ENCODE measurements at places on chromosomes 16 and 17.

DNA sequence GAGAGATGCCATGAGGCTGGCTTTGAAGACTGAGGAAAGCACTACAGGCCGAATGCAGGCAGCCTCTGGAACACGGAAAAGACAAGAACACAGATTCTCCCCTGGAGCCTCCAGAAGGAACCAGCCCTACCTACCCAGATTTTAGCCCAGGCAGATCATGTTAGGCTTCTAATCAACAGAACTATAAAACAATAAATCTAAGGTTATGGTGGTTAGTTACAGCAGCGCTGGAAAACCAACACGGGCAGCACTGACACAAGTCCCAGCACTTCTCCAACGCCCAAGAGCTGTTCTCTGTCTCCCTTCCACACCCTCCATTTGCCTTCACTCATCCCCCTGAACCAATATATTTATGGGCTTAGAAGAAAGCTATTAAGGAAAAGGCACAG is 7.5 kb downstream of the ANKRD11 start:
- DNase-seq = no peak

- DNase-seq = no peak
Observed at GRCh38 chr17:82788206-82789001, 36.5 kb downstream of the TBCD start.

DNA sequence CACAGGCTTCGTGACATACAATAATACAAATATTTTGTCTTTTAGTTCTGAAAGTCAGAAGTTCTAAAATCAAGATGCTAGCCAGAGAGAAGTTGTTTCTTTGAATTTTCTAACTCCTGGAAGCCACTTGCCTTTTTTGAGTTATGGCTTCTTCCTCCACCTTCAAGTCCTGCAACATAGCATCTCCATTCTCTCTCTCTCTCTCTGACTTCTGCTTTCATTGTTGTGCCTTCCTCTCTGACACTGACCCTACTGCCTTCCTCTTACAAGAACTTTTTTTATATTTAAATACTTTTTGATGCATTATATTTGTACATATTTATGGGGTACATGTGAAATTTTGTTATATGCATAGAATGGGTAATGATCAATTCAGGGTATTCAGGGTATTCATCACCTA is 205.9 kb downstream of the MAP2K6 start:
- DNase-seq = no peak

- DNase-seq = no peak
Observed at GRCh38 chr16:8137606-8138005, 452.7 kb downstream of the TMEM114 start.

DNA sequence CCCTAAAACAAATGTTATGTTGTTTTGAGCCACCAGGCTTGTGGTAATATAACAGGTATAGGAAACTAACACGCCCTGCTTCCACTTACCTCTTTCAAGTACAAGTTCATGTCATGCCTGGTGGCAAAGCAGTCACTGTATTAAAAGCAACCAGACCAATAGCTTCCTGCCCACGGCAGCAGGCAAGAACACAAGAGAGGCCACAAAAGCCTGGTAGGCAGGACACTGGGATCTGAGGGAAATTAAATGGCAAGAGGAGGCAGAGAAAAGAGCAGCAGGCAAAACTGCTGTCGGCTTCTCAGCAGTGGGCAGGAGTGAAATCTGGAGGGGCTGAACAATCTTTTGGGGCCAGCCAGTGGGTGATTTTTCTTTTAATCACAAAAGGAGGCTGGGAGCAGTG is 2.2 kb downstream of the CYTH1 start:
- DNase-seq = no peak

GRCh38 chr17:29443041-29443739 is 53.0 kb downstream of the TAOK1 start:
- DNase-seq = no peak

DNA sequence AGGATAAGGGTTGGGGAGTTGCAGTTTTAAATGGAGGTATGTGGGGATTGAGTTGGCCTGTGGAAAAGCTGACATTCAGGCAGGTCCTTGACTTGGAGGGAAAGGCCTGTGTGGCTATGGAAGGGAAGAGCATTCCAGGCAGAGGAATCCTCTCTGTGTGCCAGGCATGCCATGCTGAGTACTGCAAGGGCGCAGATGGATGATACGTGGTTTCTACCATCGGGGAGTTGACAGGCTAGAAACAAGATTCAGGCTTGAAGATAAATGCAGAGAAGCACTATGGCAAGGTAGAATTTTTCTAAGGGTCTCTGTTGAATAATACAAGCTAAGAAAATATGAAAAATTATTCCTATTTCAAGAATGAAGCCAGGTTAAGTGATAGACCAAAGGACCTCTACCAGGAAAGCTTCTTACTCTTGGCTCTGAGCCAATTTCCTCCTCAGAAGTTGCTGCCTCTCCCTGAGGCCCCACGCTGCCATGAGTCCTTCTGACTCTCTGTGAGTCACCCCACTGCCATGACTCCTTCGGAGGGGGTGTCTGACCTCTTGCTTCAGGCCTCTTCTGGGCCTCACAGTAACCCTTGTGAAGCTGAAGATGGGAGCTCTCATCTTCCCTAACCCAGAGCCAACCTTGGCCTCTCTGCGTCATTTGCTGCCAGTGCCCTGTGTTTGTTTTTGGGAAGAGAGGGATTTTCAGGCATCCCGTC is 75.8 kb downstream of the WNT3 start:
- DNase-seq = peak; percentile 85

DNA sequence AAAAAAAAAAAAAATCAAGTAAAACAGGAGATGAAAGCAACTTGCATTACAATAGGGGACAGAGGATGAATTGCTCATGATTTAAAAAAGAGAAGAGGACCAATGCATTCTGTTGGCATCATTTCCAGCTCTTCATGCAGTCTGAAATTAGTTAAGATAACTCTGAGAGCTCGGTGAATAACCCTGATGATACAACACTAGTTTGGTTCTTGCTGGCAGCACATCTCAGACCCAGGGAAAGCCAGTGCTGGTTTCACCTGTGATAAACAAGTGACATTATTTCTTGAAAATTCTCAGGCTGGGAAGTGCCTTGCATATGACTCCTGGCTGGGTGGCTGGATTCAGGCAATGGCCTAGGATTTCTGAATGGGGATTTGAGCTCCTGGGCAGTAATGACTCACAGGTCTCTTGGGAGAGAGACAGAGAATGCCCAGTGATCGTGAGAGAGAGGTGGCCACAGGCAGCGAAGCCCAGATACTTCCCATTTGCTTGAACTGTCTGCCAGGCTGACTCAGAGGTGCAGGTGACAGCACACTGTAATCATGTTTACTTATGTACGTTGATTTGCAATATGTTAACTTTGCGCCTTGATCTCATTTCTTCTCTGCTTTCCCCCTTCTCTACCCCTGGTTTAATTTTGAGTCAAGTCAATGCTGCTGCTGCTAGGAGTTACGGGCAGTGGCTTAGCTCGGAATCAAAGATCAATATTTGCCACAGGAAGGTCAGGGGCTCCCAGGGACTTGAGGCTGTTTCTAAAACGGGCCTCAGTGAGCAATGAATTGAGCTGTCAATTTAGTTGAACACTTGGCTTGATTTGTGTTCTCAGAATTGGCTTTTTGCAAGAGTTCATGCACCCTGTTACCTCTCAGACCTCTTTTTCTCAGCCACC is 27.1 kb downstream of the ARSG start:
- DNase-seq = peak; percentile 25

- peak; percentile 42 for DNase-seq
Observed at GRCh38 chr17:8105957-8106398, 12.3 kb downstream of the ALOXE3 start.

DNA sequence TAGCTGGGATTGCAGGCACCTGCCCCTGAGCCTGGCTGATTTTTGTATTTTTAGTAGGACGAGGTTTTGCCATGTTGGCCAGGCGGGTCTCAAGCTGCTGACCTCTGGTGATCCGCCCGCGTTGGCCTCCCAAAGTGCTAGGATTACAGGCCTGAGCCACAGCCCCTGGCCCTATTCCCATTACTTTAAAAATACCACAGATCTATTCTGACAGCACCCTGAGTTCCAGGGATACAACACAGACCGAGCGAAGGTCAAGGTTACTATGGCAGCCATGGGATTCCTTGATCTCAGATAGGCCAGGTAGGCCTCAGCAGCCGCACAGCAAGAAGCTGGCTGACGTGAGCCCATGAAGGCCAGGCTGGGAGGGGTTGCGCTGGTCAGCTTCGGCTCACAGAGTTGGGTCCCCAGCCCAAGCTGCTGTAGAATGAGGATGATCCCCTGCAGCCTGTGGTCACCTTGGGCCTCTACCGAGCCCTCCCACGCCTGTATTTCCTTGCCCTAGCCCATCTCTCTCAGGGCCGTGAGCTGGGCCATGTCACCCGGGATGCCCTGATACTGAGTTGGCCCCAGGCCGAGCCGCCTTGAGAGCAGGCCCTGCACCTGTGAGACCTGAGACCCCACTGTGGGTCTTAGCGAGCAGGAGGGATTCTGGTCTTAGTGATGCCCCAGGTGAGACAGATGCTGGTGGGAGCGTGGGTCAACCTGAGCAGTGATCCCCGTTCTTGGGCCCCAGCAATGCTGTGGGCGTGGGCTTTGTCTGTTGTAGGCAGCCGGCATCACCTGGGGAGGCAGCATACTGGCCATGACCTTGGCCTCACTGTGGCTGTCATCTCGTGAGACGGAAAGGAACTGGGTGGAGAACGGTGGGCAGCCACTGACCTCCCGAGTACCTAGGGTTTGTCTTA is 16.9 kb upstream of the RNF213 start:
- DNase-seq = no peak

DNA sequence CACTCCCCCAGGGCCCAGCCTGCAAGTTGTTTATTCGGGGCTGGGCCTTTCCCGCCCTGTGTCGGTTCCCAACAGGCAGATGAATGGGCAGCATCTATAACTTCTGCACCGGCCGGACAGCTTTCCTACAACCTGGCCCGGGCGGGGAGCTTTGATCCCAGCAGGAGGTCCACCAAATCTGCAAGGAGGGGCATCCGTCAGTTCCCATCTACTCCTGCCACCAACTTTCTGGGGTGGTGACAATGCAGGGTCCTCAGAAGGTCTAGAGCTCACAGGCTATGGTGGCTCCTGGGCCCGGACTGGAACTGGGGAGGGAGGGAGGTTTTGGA is 211.9 kb downstream of the NTN1 start:
- no peak for DNase-seq
